Epithelial cell of esophagus (primary cell): ENCODE measurements at places on chromosomes 11 and 22.

DNA sequence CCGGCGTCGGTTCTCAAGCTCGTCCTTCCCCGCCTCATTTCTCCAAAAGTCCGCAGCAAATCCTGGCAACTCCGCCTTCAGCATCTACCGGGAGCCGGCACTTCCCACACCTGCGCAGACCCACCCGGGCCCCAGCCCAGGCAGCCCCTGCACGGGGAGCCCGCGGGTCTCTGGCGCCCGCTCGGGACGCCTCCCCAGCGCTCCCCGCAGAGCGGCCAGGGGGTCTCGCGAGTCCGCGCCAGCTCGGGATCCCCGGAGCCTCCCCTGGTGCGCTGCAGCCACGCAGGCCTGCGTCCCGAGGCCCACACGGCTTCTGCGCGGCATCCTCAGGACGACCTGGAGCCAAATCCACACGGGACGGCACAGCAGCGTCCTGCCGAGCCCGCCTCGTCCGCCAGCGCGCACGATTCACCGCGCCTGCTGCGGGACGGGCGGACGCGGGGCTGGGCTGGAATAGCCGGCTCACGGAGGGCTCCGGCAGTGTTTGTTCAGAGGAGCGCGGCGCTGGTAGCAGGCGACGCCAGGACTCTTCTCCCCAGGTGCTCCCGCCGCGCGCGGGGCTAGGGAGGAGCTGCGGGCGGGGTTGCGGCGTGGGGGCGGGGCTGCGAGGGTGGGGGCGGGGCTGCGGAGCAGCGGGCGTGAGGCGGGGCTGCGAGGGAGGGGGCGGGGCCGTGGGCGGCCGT, 816 bp upstream of the PHRF1 start:
- no peak for DNase-seq

- DNase-seq, result peak; percentile 84
Measured at GRCh38 chr11:102849311-102849710, 5.9 kb upstream of the MMP3 start.

- no peak for DNase-seq
Measured at GRCh38 chr11:2265854-2266585, 4.4 kb downstream of the ASCL2 start.

DNA sequence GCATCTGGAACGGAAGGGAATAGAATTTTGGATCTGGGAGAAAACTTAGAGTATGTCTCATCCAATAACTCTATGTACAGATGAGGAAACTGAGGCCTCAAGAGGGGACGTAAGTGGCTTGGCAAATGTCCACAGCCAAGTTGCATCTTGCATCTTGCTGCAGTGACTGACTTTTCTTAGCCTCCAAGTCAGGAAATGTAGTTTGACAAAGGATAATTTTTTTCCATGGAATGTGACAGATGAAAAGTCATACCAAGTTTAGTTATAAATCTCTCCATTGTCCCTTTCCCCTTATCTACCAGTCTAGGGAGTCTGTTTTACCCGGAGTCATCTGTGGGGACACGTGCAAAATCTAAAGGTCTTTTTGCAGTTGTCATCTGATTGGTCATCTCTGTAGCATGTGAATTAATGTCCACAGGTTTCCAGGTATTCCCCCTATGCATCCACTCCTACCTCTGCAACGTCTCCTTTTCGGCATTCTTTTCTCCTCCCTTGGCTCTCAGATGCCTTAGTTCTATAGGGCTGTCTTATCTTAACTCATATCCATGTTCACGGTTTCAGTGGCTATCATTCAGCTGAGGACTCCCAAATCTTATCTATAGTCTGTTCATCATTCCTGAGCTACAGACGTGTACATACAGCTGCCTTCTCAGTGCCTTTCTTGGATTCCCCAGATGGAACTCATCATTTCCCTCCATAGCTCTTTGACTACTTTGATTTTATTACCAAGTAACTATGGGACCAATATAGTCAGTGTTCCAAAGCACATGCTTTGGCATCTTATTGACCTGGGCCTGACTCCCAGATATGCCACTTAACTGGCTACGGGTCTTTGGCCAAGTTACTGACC, 139.5 kb upstream of the TIMP3 start:
- no peak for DNase-seq

DNA sequence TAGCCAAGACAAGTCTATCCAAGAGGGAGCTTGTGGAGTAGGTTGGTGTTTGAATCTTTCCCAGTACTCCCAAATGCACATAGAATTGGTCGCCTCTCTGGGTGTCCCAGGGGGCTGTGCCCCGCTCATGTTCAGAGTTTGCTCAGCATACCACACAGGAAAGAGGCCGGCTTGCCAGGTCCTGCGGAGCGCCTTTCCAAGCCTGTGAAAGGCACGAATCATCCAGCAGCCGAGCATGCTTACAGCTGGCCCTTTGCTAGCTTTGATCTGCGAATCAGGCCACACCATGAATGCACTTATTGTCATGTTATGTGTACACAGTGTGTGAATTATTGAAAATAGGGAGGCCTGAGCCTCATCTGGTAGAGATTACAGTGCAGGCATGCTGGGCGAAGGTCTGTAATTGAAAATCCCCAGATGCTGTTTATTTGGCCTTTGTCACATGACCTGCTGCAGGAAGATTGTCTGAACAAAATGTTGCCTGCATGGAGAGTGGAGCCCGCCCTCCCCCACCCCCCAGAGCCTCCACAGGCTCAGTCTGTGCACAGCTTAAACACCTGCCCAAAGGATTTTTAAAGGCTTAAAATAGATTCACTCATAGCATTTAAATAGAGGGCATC, 163.3 kb upstream of the RASSF10 start:
- no peak for DNase-seq

DNA sequence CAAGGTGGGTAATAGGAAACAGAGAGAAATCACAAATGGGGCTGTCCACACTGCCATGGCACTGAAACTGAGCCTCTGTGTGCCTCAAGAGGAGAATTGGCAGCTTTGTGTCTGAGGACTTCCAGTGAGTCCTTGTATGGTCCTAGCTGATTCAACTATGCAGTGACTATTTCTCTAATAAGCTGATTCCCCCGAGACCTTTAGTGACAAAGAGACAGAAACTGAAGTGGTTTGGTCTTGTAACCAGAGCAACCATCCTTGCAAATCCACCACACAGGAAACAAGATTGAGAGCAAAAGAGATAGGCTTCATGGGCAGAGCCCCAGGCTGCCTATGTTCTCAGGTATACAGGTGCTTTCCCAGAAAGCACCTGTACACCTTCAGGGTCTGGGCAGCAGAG, 1038.5 kb downstream of the NTM start:
- no peak for DNase-seq

- no peak for DNase-seq
Measured at GRCh38 chr22:19870153-19871022, 15.7 kb upstream of the GNB1L start.

DNA sequence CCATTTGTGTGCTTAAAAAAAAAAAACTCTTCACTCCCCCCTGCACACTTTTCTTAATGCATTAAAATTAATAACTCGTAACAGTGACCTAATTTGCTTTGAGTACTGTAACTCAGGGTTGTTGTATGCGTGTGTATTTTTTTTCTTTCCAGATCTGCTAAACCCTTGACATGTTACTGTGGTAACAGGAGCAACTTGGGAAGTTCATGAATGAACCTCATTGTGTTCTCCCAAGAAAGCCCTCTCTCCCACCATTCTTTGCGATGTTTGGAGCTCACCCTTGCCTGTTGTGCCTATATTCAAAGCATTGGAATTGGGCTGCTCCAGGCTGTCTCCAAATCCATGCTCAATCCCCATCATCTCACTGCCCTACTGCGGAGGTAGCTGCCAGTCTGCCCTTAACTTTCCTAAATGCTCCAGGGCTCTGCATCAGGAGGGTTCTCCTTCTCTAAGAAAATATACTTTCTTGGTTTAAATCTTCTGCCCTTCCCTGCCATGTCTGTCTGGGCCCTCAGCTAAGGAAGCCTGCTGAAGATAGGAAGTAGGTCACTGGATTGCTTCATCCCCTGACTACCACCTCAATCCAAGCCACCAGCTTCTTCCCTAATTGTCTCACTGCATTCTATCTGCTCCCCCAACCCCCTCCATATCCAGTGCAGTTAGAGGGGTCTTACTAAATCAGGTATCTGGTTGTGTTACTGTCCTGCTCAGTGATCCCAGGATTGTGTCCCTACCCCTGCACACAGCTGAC, 70.3 kb downstream of the KIRREL3 start:
- DNase-seq, result no peak
